Memory B cell (primary cell): ENCODE measurements at places on chromosomes 2 and 18.

DNA sequence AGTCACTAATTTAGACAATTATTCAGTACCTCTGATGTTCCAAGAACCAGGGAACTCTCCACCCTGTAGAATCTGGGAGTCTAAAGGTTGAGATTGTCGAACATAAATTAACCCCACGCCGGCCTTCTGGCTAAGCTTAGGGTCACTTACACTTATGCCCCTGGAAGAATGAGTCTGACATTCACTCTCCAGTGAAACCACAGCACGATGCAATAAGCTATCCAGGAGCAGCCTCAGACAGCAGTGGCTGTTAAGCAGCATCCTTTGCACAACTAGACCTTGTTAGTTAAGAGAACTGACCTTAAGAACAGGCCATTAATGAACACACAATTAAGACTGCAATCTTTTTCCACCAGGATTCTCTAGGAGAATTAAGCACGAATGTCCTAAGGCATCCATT, 25.0 kb downstream of the SH3YL1 start:
- no peak for DNase-seq

DNA sequence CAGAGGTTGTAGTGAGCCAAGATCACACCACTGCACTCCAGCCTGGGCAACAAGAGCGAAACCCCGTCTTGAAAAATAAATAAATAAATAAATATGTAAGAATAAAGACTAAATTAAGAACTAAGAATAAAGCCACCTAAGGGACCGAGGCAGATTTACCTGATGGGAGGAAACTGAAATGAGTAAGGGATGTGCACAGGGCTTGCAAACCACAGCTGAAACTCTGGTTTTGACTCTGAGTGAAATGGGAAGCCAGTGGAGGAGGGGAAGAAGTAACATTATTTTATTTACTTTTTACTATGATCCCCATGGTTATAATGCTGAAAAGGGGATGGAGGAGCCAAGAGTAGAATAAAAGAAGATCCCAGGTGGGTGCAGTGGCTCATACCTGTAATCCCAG, 107.3 kb downstream of the CABYR start:
- DNase-seq = no peak

GRCh38 chr18:58668211-58668610, 3.1 kb upstream of the MALT1 start:
- no peak for DNase-seq

DNA sequence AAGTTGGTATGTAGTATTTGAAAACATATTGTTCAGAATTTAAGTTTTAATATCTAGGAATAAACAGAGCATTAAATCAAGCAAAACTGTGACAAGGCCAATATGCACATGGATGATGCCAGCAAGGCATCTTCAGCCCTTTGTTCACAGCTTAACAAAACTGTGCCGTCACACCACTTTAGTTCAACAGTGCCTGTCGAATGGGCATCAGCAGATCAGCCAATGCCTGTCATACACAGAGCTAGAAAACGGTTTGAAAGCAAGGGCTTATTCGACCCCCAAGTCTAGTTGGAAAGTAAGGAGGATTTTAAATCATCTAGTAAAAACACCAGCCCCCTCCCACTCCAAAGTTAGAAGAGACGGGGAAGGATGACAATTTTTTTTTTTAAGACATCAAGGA, 16.7 kb downstream of the ZEB2 start:
- DNase-seq = no peak

GRCh38 chr2:3113122-3113521, 264.5 kb downstream of the EIPR1 start:
- DNase-seq = no peak

GRCh38 chr2:5433855-5434254, 258.3 kb upstream of the SOX11 start:
- DNase-seq = no peak

DNA sequence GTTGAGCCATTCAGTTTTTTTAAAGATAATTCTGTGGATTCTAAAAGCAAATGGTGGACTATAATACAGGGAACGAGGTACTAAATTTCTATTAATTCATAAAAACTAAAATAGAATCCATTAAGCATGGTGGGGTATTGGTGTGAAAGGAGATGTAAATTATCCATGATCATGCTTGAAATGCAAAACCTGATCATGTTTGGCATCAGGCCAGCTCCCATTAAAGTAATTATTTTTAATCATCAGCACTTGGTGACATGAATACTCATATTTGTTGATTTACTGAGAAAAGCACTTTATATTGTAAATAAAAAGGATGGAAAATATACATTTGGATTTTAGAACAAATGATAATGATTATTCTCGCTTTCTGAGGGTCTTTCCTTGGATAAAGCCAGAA, 232.3 kb upstream of the MEIS1 start:
- DNase-seq = no peak

DNA sequence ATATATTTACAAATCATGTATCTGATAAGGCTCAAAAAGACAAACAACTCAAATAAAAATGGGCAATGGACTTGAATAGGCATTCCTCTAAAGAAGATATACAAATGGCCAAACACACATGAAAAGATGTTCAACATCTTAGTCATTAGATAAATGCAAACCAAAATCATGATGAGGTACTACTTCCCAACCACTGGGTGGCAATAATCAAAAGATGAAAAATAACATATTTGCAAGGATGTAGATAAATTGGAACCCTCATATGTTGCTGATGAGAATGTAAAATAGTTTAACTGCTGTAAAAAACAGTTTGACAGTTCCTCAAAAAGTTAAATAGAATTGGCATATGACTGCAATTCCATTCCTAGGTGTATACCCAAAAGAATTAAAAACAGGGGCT, 132.3 kb downstream of the TTC32 start:
- no peak for DNase-seq

DNA sequence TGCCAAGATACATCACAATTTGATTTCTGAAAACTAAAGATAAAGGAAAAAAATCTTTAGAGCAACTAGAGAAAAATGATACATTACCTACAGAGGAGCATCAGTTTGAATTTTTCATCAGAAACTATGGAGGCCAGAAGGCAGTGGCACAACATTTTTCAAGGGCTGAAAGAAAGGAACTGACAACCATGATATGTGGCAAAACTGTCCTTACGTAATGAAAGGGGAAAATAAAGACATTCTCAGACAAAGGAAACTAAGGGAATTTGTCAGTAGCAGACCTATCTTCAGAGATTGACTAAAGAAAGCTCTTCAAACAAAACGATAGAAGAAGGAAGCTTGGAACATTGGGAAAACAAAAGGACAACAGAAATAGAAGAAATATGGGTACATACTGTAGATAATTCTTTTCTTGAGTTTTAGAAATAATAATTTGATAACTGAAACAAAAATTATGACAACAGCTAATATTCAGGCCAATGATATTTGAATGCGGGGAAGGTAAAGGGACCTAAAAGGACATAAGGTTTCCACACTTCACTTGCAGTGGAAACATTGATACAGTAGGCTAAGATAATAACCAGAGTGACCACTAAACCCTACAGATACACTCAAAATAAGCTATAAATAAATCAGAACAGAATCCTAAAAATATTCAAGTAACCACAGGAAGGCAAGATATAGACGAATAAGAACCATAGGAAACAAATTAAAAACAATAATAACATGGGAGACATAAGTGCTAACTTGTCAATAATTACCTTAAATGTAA, 70.0 kb upstream of the NPAS2 start:
- no peak for DNase-seq

DNA sequence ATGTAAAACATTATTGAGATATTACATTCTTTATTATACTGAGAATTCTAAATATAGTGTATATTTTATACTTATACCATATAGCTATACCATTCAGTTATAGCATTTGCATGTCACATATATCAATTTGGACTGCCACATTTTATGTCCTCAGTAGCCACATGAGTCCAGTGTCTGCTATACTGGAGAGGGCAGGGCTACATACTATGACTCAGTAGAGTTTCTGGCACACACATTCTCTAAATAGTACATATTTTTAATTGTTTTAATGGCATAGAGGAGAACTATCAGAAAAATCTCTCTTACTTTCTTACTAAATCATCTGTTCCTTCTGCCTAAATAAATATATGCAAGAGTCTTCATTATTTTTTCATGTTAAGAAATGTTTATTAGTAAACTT, 55.4 kb upstream of the COL5A2 start:
- no peak for DNase-seq

- DNase-seq = no peak
Observed at GRCh38 chr2:50529600-50530218, 502.2 kb downstream of the NRXN1 start.

GRCh38 chr2:71948781-71949536, 198.7 kb downstream of the CYP26B1 start:
- DNase-seq = no peak

- DNase-seq = no peak
Observed at GRCh38 chr2:9234680-9235146, 28.1 kb downstream of the ASAP2 start.

DNA sequence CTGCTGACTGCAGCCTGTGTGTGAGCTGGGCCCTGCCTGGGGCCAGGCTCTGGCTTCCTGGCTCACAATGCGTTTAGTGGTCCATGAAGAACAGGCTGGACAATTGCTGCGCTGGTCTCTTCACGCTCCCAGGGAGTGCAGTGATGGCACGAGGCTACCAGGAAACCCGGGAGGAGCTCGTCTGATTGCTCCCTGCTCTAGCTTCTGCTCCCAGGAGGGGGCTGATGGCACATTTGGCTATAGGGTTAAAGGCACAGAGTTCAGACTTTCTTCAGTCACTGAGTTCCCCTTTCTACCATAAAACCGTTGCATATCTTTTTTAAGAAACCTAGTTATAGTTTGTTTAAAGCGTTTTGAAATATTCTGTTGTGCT, 60.1 kb downstream of the KCNF1 start:
- no peak for DNase-seq

DNA sequence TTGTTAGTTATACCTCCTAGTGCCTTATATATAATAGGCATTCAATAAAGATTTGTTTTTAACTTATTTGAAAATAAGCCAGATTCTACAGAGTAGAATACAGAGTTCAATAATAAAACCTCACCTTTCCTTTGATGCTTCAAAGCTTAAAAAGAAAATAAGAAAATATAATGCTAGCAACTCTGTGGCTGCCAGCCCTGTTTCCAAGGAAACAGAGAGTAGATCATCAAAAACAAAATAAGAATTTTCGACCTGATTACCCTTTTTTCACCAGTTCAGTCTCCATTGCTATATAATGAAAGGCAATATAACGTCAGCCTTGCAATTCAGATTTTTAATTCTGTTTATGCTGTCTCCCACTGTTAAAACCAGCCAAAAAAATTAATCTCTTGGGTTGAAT, 8.9 kb upstream of the PGAP1 start:
- DNase-seq = no peak

DNA sequence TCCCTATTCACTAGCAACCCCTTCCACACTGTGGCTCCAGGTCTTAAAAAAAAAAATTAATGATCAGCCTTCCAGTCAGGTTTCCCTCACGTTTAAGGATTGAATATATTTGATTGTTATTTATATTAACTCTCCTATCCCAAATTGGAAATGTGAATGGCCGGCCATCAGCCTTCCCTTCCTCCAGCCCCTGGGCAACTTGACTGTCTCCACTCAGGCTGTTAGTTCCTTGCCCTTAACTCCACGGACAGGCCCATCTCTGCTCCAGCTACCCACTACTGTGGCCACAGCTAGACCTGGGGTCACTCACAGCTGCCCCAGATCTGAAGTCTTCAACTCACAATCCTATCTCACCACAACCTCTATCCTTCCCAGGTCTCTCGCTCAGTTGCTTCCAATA, 39.9 kb downstream of the THOC1 start:
- no peak for DNase-seq

DNA sequence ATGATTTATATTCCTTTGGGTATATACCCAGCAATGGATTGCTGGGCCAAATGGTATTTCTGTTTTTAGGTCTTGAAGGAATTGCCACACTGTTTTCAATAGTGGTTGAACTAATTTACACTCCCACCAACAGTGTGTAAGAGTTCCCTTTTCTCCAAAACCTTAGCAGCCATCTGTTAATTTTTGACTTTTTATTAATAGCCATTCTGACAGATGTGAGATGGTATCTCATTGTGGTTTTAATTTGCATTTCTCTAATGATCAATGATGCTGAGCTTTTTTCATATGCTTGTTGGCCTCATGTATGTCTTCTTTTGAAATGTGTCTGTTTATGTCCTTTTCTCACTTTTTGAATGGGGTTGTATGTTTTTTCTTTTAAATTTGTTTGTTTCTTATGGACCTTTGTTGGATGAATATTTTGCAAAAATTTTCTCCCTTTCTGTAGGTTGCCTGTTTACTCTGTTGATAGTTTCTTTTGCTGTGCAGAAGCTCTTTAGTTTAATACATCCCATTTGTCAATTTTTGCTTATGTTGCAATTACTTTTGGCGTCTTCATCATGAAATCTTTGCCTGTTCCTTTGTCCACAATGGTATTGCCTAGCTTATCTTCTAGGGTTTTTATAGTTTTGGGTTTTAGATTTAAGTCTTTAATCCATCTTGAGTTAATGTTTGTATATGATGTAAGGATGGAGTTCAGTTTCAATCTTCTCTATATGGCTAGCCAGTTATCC, 119.7 kb upstream of the XIRP2 start:
- no peak for DNase-seq

- no peak for DNase-seq
Observed at GRCh38 chr2:205361970-205362369, 320.3 kb upstream of the NRP2 start.

GRCh38 chr2:169393068-169393590, 30.8 kb upstream of the LRP2 start:
- no peak for DNase-seq

GRCh38 chr2:75577280-75577679, 16.5 kb upstream of the EVA1A start:
- no peak for DNase-seq

DNA sequence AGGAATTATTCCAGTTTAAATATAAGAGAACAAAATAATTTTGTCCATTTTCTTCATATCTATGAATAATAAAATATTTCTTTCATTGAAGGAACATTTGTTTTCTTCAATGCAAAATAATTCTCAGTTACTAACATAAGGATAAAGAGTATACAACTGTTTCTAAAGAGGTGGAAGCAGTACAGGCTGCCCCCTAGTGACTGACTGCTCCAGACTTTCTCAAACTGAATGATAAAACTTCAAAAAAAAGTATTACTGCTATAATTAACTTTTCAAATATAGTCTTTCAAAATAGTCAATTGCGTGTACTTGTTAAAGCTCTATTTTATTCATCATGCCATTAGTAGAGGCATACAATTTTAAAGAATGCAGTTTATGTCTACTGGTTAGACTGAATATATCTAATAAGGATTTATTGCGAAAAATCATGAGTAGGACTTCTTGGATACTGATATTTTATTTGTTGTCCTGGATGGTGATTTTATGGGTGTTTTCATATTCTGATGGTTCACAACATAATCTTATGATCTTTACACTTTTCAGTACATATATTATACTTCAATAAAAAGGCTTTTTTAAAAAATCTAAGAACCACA, 100.1 kb downstream of the WDPCP start:
- DNase-seq = no peak
